ENCODE measurements at places on chromosomes 6 and 20.
A peak's percentile ranks its signal among the peaks of the same experiment; 100 is the strongest.

DNA sequence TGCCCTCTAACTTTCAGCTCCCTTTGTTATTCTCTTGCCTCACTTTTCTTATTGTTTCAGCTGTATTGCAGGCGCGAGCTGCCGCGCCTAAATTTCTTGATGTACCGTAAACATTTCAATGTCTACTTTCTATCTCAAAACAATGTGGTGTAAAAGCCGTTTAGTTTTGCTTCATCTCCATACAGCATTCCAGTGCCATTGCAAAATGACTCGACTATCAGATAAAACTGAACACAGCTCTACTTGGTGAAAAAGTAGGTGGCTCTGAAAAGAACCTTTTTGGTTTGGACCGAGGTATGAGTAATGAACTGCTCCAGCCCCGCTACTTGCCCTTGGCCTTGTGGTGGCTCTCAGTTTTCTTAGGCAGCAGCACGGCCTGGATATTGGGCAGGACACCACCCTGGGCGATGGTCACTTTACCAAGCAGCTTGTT lies 74.6 kb downstream of the OR2B2 start:
- peak; percentile 56 for DNase-seq

DNA sequence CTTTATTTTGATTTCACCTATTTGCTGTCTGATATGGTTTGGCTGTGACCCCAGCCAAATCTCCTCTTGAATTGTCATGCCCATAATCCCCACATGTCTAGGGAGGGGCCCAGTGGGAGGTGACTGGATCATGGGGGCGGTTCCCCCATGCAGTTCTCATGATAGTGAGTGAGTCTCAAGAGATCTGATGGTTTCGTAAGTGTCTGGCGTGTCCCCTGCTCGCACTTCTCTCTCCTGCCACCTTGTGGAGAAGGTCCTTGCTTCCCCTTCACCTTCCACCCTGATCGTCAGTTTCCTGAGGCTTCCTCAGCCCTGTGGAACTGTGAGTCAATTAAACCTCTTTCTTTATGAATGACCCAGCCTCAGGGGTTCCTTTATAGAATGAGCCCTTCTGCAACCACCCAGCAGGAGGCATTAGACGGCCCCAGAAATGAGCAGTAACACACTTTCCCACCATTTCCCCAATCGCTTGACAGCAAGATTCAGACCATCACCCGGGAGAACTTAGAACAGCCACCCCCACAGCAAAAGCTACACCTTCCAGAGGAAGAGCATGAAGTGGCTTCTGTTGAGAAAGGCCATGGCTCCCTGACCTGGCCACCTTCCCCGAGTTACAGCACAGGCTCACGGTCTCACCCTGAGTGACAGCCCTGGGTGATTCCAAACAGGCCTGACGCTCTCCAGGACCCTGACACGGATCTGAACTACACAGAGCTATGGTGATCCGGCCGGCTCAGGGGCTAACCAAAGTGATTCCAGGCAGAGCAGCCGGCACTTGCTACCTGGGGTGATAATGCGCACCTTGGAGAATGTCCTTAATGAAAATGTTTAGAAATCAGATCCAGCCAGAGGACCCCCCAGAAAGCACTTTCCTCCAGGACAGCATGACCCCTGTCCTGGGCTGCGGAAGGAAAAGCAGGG lies 131.2 kb upstream of the CDH4 start:
- DNase-seq: peak; percentile 49

- no peak for DNase-seq
Observed at GRCh38 chr20:37911838-37912281, 8.9 kb downstream of the VSTM2L start.

DNA sequence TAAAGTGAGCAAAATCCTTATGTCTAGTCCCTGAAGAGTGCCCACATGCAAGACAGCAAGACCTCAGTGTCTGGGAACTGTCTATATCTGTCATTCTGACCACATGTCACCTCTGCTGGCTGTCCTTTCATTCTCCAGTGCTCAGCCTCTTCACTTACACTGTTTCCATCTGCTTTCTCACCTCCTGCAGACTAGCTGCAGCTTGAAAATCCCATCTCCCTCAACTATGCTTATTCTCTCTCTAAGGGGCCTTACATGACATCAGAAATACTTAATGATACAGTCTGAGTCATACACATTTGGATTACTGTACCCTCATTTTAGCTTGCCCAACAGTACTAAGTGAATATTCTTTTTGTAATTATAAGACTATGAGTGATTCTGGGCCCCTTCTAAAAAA lies 587.8 kb downstream of the EPM2A start:
- no peak for DNase-seq

DNA sequence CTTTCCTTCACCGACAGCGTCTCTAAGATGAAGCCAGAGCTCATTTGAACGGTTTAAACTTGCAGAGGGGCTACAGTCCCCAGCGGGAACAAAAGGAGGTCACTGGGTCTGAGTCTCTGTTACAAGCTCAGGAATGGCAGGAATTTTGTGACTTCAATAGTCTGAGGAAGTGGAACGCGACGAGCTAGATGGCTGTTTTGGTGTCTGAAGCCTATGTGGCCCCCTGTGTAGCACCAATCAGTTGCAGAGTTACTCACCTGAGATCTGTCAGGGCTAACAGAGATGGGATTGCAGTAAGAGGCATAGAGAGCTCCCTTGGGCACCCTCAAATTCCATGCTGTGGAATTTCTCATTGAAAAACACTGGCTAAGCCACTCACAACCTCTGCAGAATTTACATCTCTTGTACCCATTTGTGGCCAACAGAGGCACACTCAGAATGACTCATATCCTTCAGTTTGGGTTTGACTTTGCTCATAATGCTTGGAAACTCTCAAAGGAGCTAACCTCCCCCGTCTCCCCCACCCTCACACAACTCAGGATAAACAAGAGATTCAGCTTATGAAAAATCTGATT lies 7.1 kb upstream of the TCP11 start:
- peak; percentile 3 for DNase-seq

GRCh38 chr20:22686097-22686496 lies 101.7 kb upstream of the FOXA2 start:
- peak; percentile 27 for DNase-seq

DNA sequence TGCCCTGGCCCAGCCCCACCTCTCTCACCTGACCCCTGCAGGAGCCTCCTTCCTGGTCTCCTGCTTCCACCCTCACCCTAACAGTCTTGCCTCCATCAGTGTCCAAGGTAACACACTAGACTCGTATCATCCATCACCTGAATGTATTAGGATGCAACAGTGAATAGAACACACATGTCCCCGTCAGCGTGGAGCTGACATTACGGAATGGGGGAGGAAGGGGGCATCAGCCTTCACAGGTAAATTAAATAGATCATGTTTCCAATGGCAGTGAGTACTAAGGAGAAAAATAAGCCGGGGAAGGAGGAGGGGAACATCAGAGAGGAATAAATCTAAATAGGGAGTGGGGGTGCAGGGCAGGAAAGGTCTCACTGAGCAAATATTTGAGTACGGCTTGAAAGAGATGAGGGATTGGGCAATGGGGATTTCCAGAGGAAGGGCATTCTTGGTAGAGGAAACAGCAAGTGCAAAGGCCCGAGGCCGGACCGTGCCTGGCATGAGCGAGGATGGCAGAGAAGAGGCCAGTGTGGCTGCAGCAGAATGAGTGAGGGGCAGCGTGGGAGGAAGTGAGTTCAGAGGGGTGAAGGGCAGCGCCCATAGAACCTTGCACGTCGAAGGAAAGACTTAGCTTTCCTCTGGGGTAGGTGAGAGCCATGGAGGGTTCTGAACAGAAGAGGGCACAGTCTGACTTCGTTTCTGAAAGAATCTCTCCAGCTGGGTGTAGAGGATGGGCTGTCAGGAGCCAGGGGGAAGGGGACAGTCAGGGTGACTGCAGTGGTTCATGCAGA lies 110.1 kb upstream of the PTPN1 start:
- no peak for DNase-seq

DNA sequence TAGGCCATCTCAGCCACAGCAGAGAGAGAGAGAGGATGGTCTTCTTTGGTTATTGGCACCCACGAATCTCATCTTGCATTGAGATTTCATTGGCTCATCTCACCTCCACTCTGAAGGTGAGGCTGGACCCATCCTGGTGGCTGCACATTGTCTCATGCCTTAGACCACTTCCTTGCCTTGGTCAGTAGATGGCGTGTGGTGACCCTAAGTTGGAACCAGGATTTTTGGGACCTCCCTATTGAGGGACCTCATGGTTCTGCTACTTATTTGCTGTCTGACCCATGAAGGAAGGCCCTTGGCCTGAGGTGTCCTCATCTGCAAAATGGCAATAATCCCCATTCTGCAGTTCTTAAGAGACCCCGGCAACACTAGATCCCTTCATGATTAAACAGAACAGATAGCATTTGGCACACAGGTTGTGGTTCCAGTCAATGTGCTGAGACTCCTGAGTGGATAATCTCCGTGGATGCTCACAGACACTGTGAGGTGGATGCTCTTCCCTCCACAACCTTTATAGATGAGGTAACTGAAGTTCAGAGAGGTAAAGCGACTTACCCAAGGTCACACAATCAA lies 21.5 kb upstream of the AAR2 start:
- peak; percentile 15 for DNase-seq

DNA sequence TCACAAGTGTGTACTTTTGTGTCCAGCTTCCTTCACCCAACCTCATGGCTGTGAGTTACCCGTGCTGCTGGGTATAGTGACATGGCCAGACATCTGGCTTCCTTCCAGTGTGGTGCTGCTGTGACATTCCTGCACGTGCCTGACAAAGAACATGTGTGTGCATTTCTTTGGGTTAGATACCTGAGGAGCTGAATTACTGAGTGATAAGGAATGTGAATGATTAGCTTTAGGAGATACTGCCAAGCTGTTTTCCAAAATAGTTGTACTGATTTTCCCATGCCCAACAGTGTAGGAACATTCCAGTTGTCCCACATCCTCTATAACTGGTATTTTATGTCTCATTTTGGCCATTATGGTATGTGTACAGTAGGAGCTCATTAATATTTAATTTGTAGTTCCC lies 132.5 kb downstream of the PREX1 start:
- DNase-seq: no peak

GRCh38 chr6:67646550-67646949 lies 988.5 kb upstream of the ADGRB3 start:
- no peak for DNase-seq

DNA sequence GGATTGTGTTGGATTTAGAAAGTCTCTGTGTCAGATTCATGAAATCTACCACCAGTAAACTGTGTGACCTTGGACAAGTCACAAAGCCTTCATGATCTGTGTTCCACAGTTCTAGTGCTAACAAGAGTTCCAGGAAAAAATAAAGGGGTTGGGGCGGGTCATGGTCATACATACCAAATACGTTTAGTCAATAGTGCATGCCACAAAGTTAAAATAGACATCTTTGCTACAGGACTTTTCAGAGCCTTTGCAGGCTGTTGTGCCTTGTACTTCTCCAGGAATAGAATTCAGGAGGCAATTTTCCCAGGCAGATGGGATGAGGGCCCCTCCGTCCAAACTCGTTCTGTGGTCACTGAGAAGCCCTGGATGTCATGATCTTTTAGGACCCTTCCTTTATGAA lies 127.2 kb downstream of the EYA2 start:
- DNase-seq: no peak

DNA sequence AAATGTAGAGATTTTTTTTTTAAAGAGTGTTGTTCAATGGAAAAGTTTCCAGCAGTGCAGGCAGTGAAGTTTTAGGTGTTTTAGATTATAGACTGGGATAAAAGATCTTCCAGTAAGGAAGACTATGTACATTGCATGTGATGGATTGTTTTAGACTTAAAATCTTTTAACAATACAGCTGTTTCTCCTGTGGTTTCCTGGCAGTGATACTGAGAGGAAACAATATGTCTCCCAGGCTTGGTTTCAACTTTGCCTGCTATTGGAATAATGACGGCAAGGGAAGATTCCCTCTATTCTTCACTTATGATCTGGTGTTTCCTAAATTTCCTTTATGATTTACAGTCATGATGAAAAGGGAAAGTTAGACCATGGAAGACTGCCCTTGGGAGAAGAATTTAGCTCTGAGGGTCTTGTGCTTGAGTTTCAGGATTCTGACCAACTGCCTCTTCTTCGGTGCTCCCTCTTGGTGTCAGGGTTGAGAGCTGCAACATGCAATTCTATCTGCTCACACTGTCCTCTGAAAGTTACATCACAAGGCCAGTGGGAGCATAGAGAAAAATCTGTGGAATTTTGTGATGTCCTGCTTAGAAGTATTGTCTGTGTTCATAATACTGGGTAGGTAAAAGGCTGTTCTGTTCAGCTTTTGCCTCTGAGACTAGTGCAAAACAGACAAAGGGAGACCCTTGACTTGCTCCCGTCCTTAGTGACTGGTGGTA lies 262.8 kb upstream of the MAN1A1 start:
- DNase-seq: no peak

DNA sequence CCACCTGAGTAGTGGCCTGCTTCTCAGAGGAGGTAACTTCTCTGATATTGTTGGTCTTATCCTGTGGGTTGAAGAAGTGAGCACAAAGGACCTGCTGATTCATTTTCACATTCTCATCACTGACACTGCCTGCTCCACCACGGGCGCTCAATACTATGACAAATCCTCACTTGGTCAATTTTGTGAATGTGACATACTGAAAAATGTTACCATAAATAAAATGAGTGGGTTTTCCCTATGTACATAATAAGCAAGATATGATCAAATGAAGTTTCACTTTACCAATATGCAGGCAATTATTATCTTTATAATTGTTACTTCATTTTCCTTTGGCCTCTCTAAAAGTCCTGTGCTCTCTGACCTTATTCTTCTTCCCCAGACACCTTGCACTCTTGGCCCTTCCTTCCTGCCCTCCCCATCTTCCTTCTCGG lies 71.5 kb upstream of the RIPOR2 start:
- DNase-seq: no peak

DNA sequence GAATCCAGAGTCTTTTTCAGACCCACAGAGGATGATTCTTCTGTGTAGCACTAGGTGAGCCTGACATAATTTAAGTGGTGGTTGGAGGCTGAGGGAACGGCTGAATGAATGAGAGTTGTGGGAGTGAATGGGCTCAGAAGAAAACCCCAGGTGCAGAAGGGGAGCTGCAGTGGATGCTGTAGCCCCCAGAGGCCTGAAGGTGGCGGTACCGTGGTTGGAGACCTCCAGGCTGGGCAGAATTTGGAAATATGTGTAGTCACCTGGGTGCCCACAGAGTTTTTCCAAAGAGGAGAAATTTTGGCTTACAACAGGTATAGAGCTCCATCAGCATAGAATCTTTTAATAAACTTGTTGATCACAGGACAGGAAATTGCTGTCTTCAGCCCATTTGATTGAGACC lies 6.5 kb upstream of the RAET1G start:
- peak; percentile 22 for DNase-seq

GRCh38 chr6:66198062-66198624 lies 491.1 kb upstream of the EYS start:
- no peak for DNase-seq

Data from Kasumi-1 (cell line).